ENCODE measurements at places on chromosomes 3 and 15.

GRCh38 chr15:48449734-48450133 is 118.5 kb downstream of the DUT start:
- no peak for DNase-seq

- DNase-seq = no peak
Measured at GRCh38 chr3:126704494-126705214, 614 bp downstream of the CHCHD6 start.

DNA sequence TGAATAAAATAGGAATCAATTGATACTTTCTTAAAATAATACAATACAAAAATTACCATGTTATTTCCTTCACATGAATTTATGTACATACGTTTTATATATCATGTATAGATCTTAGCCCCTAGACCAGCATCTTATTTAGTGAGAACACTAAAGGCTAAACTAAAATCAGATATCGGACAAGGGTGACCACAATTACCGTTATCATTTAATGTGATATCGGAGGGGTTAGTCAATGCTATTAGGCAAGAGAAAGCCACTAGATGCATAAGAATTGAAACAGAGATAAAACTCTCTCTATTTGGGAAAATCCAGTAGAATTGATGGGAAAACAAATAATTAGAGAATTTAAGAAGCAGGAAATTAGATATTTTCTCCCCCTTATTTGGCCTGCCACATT is 46.5 kb upstream of the TIMP4 start:
- DNase-seq = no peak

DNA sequence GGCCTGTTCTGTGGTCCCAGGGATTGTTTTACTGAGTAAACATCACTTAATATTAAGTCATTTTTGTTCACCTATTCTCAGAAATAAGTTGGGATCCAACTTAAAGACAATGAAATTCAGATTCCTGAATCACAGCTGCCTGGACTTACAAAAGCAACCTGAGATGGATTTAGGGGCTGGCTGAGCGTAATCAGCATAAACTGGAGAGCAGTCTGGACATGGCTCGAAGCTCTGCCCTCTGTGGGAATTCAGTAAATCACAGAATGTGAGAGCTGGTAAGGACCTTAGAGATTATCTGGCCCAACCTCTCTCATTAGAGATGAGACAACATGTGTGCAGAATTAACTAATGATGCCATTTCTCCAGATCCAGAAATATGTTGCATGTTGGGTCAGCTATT is 23.7 kb downstream of the CCDC80 start:
- DNase-seq = no peak

- DNase-seq = no peak
Measured at GRCh38 chr3:12856626-12857025, 15.3 kb upstream of the RPL32 start.

DNA sequence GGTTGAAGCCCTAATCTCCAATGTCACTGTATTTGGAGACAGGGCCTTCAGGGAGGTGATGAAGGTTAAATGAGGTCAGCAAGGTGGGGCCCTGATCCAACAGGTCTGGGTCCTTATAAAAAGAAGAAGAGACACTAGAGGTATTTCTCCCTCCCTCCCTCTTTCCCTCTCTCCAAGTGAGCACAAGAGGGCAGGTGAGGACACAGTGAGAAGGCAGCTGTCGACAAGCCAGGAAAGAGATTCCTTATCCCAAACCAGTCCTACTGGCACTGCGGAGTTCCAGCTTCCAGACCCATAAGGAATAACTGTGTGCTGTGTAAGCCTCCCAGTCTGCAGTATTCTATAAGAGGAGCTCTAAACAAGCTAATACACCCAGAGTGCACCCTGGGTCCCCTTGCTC is 134.7 kb downstream of the ADAMTS17 start:
- no peak for DNase-seq

- no peak for DNase-seq
Measured at GRCh38 chr3:120289636-120290035, 4.6 kb upstream of the GPR156 start.

DNA sequence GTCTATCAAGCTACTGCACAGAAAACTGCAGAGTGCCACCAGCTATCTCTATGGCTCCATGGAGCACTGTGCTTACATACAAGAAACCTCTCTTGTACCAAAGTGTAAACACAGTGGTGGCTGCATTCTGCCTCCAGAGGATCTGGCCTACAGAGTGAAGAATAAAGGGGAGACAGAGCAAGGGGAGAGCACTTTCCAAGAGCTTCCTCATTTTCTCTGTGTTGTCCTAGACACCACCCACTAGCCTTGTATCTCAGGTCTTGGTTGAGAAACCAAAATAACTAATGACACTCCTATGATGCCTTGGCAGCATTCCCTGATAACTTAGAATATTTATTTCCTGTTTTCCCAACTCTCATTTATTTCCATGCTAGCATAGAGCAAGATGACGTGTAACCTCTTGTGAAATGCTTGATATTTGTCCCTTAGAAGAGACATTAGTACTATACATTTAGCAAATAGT is 56.9 kb upstream of the PHLDB2 start:
- peak; percentile 13 for DNase-seq

GRCh38 chr15:74725845-74726773 is 781 bp upstream of the CYP1A1 start:
- DNase-seq = peak; percentile 32

GRCh38 chr3:42743204-42743995 is 29.7 kb downstream of the CCDC13 start:
- no peak for DNase-seq

Measured in Kasumi-1 (cell line).